Bladder microvascular endothelial cell (primary cell): ENCODE measurements at places on chromosomes 5 and 9. TPM values are rescaled to one million over a fixed set of nuclear protein-coding genes. Genes with fewer than 3 reads are reported as not detected.

MSMP gene
- 6.2 and 90.9 TPM in 2 replicates for total RNA-seq

LCN10 gene
- total RNA-seq = 0.13 TPM in 1 of 2 replicates, not detected in the other

ZNF483 gene
- total RNA-seq = 0.81 and 2.1 TPM in 2 replicates

NDUFAF2 gene
- total RNA-seq = 15.7 and 18.9 TPM in 2 replicates

HTR4 gene
- not detected in 2 replicates for total RNA-seq

HBEGF gene
- total RNA-seq = 26.7 and 28.3 TPM in 2 replicates

EMB gene
- total RNA-seq = under 0.01 and 0.25 TPM in 2 replicates

PCDHGA3 gene
- 0.32 and 0.82 TPM in 2 replicates for total RNA-seq

FGF10 gene
- total RNA-seq = not detected in 2 replicates

NKD2 gene
- 0.16 and 3.1 TPM in 2 replicates for total RNA-seq
